NCI-H1048 (cell line): ENCODE measurements at places on chromosomes 3 and 15.
A peak's percentile ranks its signal among the peaks of the same experiment; 100 is the strongest.

GRCh38 chr3:23991683-23992628, 46.9 kb downstream of the NR1D2 start:
- peak; percentile 36 for DNase-seq

- no peak for DNase-seq
These were observed 41.4 kb upstream of the VEPH1 start for GRCh38 chr3:157544501-157545130.

- DNase-seq = no peak
These were observed 13.9 kb downstream of the PHLDB2 start for GRCh38 chr3:111872979-111873378.

- DNase-seq = no peak
These were observed 119.6 kb downstream of the ASB7 start for GRCh38 chr15:100721758-100722550.

GRCh38 chr3:188589071-188589470, 435.1 kb downstream of the LPP start:
- no peak for DNase-seq

DNA sequence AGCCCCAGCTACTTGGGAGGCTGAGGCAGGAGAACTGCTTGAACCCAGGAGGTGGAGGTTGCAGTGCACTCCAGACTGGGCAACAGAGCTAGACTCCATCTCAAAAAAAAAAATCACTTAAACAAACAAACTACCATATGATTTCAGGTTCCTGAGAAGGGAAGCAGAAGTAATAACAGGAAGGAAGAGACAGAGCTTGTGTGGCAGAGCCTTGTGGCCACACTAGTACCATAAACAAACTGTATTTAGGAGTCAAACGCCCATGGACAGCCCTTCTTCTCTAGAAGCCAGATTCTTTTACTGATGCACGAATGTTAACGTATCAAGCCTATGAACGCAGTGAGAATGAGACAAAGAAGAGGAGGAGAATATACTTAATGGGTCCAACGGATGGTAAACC, 12.0 kb downstream of the MTMR10 start:
- no peak for DNase-seq

DNA sequence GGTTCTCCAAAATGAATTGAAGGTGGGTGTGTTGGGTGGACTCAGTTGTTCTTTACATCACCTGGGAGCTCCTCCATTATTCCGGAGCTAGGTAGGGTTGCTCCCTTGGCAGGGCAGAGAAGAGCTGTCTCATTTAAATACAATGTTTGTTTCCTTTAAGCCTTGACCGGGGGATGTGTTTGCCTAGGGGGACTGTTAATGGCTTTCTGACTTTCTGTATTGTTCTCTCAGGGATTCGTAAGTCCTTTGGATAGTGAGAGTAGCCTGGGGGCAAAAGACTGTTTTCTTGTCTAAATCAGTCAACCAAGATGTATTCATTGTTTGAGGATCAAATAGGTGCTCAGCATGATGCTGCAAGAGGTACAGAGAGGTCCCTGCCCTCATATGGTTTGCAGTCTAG, 71.1 kb downstream of the CDAN1 start:
- no peak for DNase-seq

DNA sequence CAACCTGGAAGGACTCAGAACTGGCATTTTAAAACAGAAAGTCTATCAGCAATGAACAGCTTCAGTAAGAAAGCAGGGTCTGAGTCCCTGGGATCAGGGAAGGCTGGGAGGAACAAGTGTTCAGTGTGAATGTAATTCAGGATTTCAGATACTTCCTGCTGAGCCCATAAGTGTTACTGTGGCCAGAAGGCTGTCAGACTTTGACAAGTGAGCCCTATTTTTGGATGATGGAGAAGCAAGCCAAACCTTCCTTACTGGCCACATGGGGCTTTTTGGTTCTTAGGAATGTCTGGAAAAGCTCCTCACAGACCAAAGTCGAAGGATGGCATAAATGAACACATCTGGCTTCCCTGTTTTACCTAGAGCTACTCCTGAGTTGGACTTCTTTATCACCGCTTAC, 157.2 kb downstream of the BBX start:
- no peak for DNase-seq

DNA sequence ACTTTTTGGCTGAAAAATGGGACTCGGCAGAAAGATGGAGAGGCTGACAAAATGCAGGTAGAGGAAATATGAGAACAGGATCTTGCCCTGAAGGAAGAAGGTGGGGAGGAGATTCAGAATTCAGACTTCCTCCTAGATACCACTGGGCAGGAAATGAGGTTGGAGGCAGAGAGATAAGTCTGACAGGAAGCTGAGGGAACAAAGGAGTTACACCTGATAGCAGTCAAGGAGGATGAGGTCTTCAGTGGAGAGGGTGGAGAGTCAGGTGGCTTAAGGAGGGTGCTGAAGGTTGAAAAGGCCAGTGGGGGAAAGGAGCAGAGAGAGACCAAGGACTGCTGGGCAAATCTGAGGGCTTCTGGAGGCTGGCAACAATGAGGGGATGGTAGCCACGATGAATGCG, 56.8 kb downstream of the CCR4 start:
- no peak for DNase-seq

DNA sequence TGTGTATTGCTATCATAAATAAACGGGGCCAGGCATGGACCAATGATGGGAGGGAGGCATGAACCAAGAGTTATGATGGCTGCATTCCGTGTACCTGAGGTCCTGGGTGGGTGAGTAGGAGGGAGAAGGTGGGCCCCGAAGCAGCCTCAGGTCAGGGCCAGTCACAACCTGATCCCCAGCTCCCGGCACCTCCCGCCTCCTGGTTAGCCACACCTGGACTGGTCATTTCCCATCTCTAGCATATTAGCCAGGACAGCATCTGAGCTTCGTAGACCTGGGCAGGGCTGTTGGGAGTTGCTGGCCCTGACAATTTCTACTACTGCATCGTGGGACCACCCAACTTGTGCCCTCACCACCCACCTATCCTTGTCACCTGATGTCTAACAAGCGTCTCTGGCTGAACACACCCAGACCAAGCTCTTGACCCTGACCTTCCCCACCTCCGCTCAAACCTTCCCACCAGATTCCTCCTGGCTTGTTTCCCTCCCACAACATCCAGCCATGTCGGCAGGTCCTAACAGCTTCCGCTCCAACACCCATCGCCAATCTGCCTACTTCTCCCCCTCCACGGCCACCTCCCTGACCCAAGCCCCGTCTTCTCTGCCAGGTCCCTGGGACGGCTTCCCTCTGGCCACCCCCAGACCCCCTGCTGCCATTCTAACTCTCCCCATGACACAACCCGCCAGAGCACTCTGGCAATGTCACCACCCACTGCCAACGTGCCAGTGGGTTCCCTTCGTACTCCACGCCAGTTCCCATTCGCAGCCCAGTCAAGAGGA, 133.8 kb upstream of the IQSEC1 start:
- DNase-seq = no peak

- DNase-seq = no peak
These were observed 113.1 kb downstream of the THSD4 start for GRCh38 chr15:71228403-71228802.

DNA sequence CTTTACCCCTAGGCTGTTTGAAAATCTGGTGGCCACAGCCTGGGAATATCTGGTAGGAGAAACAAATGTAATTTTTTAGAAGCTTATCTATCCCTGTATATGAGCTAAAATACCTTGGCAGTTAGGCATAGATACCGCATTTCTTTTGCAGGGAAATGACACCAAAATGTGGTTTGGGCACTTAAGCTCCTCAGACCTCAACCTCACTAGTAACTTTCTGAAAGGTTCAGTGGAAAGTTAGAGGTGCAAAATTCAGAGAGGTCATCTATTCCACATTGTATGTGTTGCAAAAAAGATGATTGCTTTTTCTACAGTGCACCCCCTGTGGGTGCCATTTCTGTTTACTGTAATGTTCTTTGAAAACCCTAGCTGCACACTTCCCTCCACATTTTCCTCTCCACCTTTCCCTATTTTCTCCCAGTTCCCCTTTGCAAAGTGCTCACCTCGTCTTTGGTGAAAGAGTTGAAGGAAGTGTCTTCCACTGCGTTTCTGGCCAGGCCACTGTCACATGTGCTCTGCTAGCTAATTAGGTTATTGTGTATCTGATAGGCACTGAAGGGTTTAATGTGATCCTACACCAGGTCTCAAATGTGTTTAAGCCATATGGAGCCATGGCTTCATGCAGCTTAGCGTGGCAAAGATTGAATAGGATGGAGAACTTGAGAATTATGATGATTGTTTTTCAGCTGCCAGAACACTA, 1.3 kb downstream of the SACM1L start:
- DNase-seq = no peak

- DNase-seq = no peak
These were observed 21.3 kb upstream of the TMEM266 start for GRCh38 chr15:76038512-76038911.

DNA sequence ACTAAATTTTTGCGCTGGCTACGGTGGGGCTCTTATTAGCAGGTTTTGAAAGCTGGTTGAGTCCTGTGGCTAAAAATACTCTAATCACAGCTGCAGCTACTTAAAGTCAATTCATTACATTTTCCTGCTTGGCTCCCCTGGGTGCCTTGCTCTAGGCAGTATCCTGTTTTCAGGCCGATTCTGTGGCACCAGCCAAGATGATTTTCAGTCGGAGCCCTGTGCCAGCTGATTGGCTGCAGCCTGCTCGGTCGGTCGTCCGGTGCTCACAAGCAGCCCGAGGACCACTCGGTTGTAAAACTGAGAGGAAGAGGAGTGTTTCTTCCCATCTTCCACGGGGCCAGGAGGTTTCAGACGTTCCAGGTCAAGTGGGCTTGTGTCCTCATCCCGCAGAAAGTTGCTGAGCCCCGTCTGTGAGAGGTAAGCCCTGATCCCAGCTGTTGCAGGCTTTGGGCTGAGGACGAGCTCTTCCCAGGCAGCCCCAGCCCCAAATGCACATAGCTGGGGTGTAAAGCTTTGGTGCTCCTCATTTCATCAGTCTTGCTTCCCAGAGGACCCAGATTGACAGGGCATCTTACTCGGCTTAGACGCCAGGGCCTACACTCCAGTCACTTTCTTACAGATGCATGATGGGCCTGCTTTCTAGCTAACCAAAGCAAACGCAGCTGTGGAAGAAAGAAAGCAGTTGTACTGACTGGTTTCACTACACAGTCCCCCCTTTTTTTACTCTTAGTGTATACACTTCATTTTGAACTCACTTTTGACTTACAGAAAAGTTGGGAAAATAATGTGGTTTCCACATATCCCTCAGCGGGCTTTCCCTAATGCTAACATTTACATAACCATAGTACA, 15.9 kb downstream of the LYSMD4 start:
- no peak for DNase-seq

DNA sequence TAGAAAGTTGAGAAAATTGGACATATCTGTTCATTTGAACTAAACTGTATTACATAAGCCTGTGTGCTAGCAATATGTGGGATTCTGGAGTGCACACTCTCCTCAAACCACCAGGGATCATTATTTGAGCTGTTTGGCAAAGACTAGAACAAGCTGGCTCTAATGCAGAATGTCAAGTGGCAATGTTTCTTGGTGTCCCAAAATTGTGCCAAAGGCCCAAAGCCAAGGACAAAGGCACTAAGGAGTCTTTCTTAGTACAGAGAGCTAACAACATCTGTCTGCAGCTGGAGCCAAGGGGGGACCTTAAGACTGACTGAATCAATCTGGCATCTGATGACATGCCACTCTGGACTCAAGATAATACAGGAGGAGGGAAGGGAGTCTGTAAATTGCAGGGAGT, 76.7 kb upstream of the STRIT1 start:
- DNase-seq = no peak

DNA sequence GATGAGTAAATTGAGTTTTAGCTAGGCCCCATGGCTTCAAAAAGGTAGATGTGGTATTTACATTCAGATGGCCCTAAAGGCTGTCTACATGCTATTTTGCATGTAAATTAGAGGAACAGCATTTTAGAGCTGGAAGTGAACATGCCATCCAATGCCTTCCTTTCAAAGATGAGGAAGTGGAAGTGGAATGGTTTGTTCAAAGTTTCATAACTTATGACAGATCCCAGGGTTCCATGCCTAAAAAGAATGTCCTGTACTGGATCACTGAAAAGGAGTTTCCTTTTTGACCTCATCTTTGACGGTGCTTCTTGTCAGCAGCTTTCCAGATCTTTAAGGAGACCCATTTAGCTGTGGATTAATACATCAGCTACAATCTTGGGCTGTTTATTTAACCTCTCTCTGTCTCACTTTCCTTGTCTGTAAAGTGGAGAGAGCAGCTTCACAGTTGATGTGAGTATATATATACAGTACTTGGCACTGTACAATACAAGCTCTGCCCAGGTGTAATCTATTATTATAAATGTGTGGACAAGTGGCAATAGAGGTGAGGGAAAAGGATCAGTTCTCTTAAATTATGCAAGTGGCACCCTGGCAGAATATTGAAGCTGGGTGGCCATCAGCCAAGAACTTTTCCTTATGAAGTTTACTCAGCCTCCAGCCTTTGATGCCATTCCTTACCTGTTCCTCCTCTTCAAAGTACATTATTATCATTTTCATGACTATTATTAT, 68.7 kb upstream of the GOLGA8B start:
- DNase-seq = no peak

- DNase-seq = no peak
These were observed 2.6 kb upstream of the ABTB1 start for GRCh38 chr3:127670229-127670559.

- no peak for DNase-seq
These were observed 852.8 kb downstream of the AGBL1 start for GRCh38 chr15:86932456-86932855.

DNA sequence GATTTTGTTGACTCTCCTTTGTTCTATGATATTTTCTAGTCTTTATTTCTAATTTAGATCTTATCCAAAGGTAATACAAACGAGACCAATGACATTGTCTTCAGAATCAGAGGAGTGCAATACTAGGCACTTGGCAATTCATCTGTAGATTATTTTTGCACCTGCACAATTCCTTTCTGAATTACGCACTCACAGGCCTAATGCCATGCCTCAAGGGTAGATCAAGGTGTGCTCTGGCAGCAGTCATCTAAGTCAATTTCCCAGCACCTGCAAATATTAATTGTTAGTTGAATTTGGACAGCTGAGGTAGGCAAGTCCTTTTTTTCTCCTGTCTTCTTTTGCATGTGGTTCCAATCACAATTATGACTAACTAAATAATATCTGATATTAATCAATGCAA, 653.2 kb downstream of the ROBO2 start:
- DNase-seq = no peak

DNA sequence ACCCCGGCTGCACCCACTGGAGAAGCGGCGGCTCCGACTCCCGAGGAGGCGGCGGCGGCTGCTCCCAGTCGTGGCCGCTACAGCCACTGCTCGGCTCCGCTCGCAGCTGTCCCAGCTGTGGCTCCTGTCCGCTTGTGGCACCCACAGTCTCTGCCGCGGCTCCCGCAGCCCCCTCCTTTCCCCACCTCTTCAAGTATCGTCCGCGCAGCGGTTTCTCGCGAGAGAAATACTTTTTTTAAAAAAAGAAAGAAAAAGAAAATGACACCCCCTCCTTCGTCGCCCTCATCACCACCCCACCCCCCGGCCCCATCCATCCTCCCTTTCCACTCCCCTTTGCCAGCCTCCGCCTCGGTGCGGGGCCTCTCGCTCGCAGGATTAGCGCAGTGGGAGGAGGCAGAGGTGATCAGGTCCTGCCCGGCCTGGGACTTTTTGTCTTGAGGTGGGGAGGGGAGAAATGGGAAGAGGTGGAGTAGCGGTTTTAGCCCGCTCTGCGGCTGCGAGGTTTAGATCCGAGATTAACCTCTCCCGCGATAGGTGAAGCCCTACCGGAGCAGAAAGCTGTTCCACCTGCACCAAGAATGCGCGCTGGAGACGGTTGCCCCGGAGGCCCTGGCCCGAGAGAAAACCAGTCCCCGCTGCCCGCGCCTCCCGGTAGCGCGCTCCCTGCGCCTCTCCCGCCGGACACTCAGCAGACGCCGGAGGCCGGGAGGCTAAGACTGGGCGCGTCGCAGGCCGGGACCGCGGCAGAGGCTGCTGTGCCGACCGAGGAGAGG, at the start of gene FBN1:
Gene FBN1, minus strand, starts transcription at position 152 of the 773 bp plus-strand sequence. CDS start 940 bp downstream, outside the sequence.
- no peak for DNase-seq
